ENCODE measurements at places on chromosomes 1 and 21.

DNA sequence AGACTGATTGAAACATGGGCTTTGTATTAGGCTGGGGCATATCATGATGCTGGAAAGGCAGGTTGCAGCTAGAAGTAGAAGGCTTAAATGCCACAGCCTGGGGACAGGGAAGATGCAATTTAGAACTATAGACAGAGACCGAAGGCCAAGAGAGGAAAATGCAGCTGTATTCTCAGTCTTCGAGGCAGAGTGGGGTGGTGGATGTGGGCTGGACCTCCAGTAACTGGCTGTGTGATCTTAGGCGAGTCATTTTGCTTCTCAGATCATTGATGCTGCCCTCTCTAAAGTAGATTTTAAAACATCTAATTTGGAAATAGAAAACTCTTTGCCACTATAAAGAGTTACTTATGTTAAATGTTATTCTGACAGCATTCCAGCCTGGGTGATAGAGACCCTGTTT is 17.7 kb upstream of the SH2D2A start:
- no peak for DNase-seq

DNA sequence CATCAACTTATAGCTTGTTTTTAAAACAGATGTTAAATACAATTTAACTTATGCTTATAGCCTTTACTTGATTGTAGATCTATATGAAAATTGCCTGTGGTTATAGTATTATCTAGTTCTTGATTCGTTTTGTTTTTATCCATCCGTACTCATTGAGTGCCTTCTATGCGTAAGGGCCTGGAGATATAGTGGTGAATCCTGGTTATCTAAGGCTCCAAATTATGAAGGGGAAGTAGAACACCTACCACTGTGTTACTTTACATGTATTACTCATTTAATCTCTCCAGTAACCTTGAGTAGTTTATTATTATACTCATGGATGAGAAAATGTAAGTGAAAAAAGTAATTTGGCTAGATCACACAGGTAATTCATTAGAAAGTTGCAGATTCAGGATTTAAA is 121.8 kb downstream of the OSBPL9 start:
- DNase-seq, result no peak

GRCh38 chr1:153288634-153289275 is 24.0 kb downstream of the PGLYRP3 start:
- DNase-seq, result no peak

DNA sequence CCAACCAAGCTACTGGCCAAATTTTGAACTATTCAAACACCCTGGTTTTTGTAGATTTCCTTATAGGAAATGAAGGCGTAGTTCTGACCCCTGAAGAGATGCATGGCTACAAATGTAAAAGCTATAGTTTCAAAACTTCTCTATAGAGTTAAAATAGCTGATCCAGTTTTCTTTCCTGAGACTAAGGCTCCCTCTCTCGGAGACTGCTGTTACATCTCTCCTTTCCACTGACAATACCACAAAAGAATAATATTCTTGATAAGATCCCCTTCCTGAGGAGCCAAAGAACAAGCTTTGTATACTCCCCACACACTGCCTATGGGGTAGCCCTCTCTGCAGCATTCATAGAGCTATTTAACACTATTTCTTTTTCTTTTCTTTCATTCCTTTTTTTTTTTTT is 6.7 kb upstream of the CFAP126 start:
- no peak for DNase-seq

GRCh38 chr1:63593303-63593885 is at the start of gene PGM1:
Gene PGM1 (plus strand): TSS chr1:63593411. CDS start chr1:63593489, 78 bp downstream.
- DNase-seq, result peak; percentile 88

DNA sequence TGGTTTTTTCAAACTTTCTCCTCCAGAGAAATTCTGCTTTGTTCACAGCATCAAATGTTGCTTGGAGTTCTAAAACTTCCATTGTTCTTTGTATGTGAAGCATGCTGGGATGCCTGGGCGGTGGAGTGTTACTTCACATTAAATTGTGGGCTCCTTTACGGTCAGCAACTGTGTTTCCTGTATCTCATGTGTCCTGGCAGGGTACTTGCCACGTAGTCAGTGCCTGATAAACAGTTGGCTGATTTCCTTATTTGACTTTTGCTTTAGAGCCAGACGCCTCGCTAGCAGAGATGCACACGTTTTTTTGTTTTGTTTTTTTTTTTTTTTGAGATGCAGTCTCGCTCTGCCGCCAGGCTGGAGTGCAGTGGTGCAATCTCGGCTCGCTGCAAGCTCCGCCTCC is 96.7 kb downstream of the UCK2 start:
- DNase-seq, result no peak

- DNase-seq, result no peak
These were observed 49.7 kb downstream of the SLX9 start for GRCh38 chr21:44989537-44989886.

DNA sequence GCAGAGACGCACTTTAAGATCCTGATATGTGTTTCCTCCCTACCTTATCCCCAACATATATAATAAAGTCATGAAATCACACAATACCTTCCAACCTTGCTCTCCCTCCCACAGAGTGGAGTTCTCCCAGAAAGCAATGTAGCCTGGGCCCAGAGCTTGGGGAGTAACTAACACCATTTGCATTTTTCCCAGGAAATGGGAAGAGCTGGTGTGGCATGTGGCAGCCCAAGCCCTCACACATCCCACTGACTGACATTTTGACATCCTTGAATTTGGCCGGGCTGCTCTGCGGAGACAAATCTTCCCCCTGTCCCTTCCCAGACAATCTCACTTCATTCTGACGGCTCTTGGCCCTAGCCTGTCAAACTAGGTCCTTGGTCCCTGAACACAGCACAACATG is 37.0 kb upstream of the ATP2B4 start:
- no peak for DNase-seq
